ENCODE measurements at places on chromosomes 1 and 21.

GRCh38 chr1:60113596-60113995, 40.0 kb upstream of the C1orf87 start:
- DNase-seq = no peak

DNA sequence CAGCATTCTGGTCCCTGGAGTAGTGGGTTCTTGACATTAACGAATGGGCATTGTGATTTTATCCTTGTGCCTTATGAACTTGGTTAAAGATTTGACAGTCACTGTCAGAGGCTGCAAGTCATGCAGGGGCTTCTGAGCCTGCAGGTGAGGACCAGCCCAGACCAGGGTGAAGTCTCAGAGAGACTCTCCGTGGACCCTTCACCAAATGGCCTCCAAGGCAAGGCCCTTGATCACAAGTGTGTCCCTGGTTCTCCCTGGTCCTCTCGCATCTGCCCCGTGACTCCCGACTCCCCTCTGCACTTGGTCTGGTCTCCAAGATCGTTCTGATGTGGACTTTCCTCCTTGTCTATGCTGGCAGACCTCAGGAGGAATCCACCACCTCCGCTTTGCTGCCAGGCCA, 476.5 kb upstream of the VAMP3 start:
- no peak for DNase-seq

DNA sequence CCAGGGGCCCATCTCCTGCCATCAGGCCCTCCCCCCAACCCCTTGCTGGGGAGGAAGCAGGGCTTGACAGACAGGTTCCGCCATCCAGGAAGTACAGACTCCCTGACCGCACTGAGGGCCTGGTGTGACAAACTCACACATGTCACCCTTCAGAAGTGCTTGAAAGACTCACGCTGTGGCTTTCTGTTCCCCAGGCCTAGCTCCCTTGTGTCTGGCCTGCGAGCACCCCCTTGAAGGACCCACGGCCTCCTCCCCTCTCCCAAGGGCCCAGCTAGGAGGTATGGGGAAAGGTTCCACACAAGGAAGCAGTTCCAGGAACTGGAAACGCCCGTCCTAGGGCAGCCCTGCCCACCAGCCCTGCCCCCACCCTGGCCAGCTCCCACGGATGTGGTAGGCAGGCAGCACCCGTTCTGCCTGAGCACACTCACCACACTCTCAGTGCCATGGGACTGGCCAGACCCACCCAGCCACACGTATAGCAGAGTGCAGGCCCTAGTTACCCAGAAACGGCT, 26.7 kb downstream of the SLC2A1 start:
- no peak for DNase-seq

- no peak for DNase-seq
Observed at GRCh38 chr1:170145061-170145460, 698 bp upstream of the NTMT2 start.

- DNase-seq = peak; percentile 80
Observed at GRCh38 chr1:109792056-109792831, 28.5 kb upstream of the EPS8L3 start.

GRCh38 chr1:95966866-95967265, 732.9 kb downstream of the RWDD3 start:
- DNase-seq = no peak

- no peak for DNase-seq
Observed at GRCh38 chr1:238955934-238956333, 430.4 kb upstream of the CHRM3 start.

GRCh38 chr1:206975306-206975705, 5.0 kb upstream of the FCAMR start:
- no peak for DNase-seq

DNA sequence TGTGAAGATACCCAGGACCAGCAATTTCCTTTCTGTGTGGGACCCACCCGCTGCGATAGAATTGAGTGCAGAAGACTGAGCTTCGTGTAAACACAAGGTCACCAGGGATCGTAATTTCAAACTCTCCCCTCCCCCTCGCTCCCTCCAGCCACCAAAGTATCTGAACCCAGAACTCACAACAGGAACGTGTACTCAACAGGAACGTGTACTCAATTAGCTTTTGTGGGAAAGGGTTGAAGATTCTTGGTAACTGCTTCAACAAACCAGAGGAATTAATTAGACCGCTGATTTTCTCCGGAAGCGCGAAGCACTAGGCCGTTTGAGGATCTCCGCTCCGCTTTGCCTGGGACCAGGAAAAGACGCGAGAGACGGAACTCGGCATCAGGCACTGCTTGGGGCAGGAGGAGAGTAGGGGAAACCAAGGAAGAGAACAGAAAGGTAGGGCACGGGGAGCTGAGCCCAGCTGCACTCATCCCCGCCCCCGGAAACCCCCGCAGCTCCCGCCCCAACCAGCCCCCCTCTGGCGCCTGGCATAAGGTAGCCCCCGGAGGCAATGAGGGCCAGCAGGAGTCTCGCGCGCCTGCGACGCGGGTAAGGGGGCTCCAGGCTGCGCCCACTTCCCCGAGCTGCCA, 453 bp downstream of the DRAM2 start:
- no peak for DNase-seq

GRCh38 chr1:20485527-20486456, at the start of gene CAMK2N1:
TSS of gene CAMK2N1 (minus strand) at chr1:20486210. CDS start at chr1:20485379, 831 bp downstream.
- no peak for DNase-seq

DNA sequence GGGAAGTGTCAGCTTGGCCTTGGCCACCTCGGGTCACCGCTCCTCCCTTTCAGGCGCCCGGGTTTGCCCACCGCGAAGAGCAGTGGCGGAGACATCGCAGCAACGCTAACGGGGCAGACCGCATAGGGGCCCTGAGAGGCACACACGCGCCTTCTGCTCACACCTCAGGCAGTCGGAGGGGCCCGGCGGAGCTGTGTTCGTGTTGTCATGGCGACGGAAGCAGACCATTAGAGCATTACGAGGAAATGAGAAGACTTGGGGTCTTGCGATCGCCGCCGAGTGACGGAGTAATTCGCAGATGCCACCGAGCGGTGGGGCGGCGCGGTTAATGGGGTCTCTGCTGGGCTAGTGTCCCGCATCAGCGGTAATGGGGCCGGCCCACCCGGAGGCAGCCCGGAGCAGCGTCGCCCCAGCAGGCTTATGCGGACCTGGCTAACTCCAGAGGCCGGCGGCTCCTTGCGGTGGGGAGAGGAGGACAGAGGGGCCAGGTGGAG, 144.1 kb downstream of the TNR start:
- no peak for DNase-seq

GRCh38 chr21:42705746-42706374, 52.4 kb downstream of the PDE9A start:
- DNase-seq = no peak

GRCh38 chr1:230310381-230311163, 115.6 kb downstream of the PGBD5 start:
- DNase-seq = no peak

DNA sequence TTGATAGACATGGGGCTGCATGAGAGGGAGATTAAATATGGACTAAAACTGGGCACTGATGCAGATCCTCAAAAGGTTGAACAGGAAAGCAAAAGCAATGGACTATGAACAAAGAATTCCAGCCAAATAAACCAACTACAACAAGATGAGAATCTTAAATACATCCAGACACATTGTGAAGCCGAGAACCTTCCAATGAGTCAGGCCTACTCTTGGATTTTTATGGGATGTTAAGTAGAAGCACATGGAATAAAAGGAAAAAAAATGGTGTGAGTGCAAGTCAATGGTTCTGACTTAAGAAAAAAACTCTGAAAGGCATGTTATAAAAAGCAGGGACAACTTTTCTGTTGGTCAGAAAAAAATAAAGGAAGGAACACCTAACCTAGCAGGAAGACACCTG, 227.2 kb downstream of the DPYD start:
- DNase-seq = no peak
